ENCODE measurements at places on chromosomes 11 and 22. TPM values are rescaled to one million over a fixed set of nuclear protein-coding genes. Genes with fewer than 3 reads are reported as not detected.

The MS4A15 gene
- not detected for total RNA-seq

The OR52B6 gene
- not detected for total RNA-seq

The DAGLA gene
- 6.2 TPM for total RNA-seq

The YAP1 gene
- 48.8 TPM for total RNA-seq

The CRYBB3 gene
- total RNA-seq = 0.22 TPM

The KDM4E gene
- total RNA-seq = not detected

The NCAM1 gene
- not detected for total RNA-seq

The MMP1 gene
- total RNA-seq = 0.84 TPM

The CARD10 gene
- total RNA-seq = 38.4 TPM

The DGCR6 gene
- 0.63 TPM for total RNA-seq

The SCARF2 gene
- 1.4 TPM for total RNA-seq

The LRRC10B gene
- 0.25 TPM for total RNA-seq

The P2RX6 gene
- 0.70 TPM for total RNA-seq

The HTR3A gene
- not detected for total RNA-seq

The HSD17B12 gene
- 63.9 TPM for total RNA-seq

All from A549 treated with CORT108297 at 1 μM for 4 hours (cell line).